ENCODE measurements at places on chromosomes 3 and 15.

DNA sequence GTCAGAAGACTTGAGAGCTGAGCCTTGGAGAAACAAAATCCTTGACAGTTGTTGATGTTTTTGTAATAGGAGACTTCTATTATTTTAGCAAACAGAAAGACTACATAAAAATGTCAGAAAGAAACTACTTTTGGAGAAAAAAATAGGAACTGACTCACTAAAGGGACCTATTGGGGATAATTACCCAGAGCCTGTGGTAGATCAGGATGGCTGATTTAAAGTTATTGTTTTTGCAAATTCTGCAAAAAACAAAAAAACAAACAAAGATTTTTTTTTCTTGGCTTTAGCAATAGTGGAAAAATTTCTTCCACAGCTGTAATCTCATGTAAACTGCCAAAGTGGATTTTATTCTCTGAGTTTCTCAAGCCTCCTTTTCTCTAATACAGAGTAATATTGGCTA lies 101.5 kb upstream of the SATB1 start:
- H3K27me3 ChIP-seq: no peaks in the 10 kb centered on the region
- no peak overlapping the region for H3K27ac ChIP-seq
- H3K36me3 ChIP-seq: no peaks in the 10 kb centered on the region
- no peaks in the 10 kb centered on the region for H3K4me1 ChIP-seq
- no peak for DNase-seq

DNA sequence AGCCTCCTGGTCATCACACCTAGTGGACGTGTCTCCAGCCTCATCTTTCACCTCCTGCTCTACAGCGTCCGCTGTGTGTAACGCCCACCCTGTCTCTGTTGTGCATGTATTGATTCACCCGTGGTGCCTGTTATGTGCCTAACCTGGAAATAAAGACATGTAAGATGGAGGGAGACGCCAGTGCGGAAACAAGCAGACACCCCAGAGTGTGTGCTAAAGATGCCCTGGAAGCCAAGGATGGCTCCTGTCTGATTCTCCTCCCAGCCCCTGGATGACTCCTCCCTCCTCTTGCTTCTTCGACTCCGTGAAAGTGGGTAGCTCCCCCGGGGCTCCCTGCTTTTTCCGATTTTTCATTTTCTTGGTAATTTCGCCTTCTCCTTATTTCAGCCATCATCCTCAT lies 241.8 kb downstream of the ADAMTS17 start:
- no peaks in the 10 kb centered on the region for H3K27me3 ChIP-seq
- H3K36me3 ChIP-seq: no peaks in the 10 kb centered on the region
- no peak overlapping the region for H3K4me3 ChIP-seq
- no peaks in the 10 kb centered on the region for H3K4me1 ChIP-seq
- peak; percentile 39 for DNase-seq

DNA sequence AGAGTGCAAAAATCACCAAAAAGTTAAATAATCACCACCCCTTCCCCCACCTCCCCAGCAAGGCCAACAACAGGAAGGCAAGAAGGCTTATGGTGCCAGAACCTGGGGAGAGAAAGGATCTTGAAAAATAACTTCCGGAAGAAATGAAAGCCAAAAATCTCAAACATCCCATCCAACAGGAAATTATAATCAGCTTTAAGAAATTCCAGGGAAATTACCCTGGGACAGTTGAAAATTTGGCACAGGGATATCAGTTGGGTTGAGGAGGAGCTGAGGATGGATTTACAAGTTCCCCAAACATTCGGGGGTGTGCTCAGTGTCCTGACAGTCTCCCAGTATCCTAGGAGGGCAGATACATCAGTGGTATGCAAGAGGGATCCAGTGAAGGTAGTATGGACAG lies 82.7 kb downstream of the POLR2M start:
- DNase-seq: no peak
- no peaks in the 10 kb centered on the region for H3K4me1 ChIP-seq
- H3K4me3 ChIP-seq: no peak overlapping the region
- no peak overlapping the region for H3K27ac ChIP-seq
- no peaks in the 10 kb centered on the region for H3K27me3 ChIP-seq
- H3K36me3 ChIP-seq: no peaks in the 10 kb centered on the region

- no peak overlapping the region for H3K4me3 ChIP-seq
- no peaks in the 10 kb centered on the region for H3K36me3 ChIP-seq
- no peaks in the 10 kb centered on the region for H3K4me1 ChIP-seq
- peaks cover 6% of the 10 kb centered on the region for H3K27me3 ChIP-seq
These were observed 20.5 kb upstream of the DYNC1LI1 start for GRCh38 chr3:32591186-32591585.

GRCh38 chr3:168976969-168977368 lies 686.5 kb downstream of the MECOM start:
- no peaks in the 10 kb centered on the region for H3K36me3 ChIP-seq
- peaks cover 20% of the 10 kb centered on the region for H3K4me1 ChIP-seq
- no peak for DNase-seq
- H3K27me3 ChIP-seq: no peaks in the 10 kb centered on the region
- H3K4me3 ChIP-seq: no peak overlapping the region

DNA sequence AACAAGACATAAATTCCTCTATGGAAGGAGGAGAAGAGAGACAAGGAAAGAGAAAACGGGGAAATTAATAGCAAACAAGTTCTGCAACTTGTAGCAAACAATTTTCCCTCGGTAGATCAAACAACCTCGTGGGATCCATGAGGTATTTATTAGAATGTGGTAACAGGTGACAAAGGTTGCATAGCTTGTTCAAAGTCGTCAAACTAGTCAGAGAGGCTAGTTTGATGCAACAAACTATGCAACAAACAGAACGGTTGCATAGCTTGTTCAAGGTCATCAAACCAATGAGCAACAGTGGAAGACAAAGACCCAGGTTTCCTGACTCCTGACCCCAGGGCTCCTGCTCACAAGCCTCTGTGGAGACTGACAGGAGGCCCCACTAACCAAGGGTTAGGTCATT lies 20.7 kb downstream of the MB21D2 start:
- no peak overlapping the region for H3K27ac ChIP-seq
- peaks cover 6% of the 10 kb centered on the region for H3K4me1 ChIP-seq
- DNase-seq: no peak
- H3K27me3 ChIP-seq: no peaks in the 10 kb centered on the region
- H3K36me3 ChIP-seq: no peaks in the 10 kb centered on the region

GRCh38 chr3:149871855-149872254 lies 58.8 kb downstream of the RNF13 start:
- H3K36me3 ChIP-seq: peaks cover 17% of the 10 kb centered on the region
- DNase-seq: no peak
- H3K4me3 ChIP-seq: no peak overlapping the region

- H3K27me3 ChIP-seq: no peaks in the 10 kb centered on the region
- no peaks in the 10 kb centered on the region for H3K4me1 ChIP-seq
- no peak overlapping the region for H3K27ac ChIP-seq
- no peak for DNase-seq
- no peaks in the 10 kb centered on the region for H3K36me3 ChIP-seq
These were observed 164.7 kb upstream of the RGMA start for GRCh38 chr15:93253681-93254080.

DNA sequence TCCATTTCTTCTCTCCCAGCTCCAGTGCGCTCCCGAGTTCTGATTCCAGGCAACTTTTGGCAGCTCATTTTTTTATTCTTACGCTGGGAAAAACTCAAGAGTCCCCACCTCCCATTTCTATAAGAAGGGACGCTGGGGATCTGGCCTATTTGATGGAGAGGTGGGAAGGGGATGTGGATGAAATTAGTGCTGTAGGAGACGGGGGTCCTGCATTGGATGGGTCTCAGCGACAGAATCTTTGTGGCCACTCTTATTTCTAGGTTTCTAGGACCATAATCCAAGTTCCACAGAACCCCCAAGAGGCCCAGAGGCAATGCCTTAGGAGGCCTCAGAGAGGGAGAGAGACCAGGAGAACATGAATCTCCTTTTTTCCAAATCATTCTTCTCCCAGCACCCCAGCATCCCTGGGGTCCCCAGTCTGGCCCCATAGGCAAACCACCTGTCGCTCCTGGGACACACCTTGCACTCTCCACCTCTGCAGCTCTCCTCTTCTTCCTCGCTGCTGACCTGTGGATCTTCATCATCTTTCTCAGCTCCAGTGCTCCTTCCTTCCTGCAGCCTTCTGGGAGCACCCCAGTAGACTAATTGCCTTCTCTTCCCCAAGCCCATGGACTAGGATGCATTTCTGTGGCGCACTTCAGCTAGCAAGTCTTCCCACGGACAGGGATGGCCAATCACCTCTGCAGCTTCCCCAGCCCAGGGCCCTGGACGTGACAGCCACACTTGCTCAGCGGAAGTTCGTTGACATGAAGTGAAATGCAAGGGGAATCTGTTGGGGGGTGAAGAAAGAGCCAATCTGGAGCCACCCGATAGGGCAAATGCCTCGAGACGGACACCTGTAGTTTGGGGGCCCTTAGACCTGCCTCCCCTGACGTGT lies 100.1 kb upstream of the ALDH1A3 start:
- no peaks in the 10 kb centered on the region for H3K36me3 ChIP-seq
- H3K27me3 ChIP-seq: no peaks in the 10 kb centered on the region
- DNase-seq: peak; percentile 28
- no peak overlapping the region for H3K27ac ChIP-seq
- H3K4me1 ChIP-seq: no peaks in the 10 kb centered on the region
- no peak overlapping the region for H3K4me3 ChIP-seq

Measured in sigmoid colon (tissue), 7 donors.